ENCODE measurements at places on chromosomes 7 and 10.

- DNase-seq = no peak
These were observed 92.4 kb downstream of the WNT2 start for GRCh38 chr7:117230276-117231046.

- DNase-seq = no peak
These were observed 92.4 kb downstream of the ARID5B start for GRCh38 chr10:61993711-61994401.

DNA sequence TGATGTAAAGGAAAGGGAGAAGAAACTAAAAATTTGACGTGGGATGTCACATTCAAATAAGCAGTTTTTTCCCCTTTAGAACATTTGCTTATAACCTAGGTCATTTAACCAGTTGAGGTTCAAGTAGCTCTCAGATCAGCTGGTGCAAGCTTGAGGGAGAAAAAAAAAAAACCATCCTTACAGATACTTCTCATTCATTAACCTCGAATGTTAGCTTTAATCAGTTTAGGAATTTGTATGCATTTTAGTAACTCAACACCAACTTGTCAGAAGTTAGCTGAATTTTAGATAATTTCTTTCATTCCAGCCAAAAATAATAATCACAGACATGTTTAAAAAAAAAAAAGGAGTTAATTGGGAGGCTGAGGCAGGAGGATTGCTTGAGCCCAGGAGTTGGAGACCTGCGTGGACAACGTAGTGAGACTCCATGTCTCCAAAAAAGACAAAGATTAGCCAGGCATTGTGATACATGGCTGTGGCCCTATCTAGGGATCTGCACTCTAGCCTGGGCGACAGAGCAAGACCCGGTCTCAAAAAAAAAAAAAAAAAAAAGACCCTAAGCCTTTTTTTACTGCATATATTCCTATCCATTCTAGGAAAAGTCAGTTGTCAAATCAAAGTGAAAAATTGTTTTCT is 46.2 kb downstream of the BMPR1A start:
- no peak for DNase-seq

DNA sequence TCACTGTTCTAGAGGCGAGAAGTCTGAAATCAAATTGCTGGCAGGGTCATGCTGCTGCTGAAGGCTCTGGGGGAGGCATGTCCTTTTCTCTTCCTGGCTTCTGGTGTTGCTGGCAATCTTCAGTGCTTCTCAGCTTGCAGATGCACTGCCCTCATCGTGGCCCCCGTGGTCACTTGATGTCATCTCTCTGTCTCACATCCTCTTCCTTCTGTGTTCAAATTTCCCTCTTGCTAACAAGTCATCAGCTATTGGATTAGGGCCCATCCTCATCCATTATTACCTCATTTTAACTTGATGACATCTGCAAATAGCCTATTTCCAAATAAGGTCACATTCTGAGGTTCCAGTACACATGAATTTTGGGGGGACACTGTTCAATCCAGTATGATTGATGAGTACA is 36.6 kb upstream of the SRGN start:
- DNase-seq = no peak

- no peak for DNase-seq
These were observed 17.8 kb downstream of the CAV1 start for GRCh38 chr7:116542618-116543017.

- no peak for DNase-seq
These were observed 79.7 kb downstream of the VIPR2 start for GRCh38 chr7:159064816-159065510.

DNA sequence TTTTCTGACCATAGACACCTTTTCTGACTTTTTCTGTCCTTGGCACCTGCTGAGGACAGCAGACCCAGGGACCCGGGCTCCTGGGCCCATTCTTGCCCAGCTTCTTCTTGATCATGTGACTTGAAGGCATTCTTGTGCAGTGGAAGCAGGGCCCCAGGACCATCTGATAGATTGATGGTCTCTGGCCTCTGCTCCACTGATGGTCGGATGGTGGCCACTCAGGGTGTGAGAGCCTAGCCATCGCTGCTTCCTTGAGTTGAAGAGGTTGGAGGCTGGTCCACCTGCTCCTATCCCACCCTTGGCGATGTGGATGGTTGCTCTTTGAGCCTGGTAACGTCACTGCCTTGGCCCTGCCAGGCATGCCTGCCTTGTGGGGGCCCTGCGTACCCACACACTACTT is 37.8 kb upstream of the ZNF716 start:
- no peak for DNase-seq

DNA sequence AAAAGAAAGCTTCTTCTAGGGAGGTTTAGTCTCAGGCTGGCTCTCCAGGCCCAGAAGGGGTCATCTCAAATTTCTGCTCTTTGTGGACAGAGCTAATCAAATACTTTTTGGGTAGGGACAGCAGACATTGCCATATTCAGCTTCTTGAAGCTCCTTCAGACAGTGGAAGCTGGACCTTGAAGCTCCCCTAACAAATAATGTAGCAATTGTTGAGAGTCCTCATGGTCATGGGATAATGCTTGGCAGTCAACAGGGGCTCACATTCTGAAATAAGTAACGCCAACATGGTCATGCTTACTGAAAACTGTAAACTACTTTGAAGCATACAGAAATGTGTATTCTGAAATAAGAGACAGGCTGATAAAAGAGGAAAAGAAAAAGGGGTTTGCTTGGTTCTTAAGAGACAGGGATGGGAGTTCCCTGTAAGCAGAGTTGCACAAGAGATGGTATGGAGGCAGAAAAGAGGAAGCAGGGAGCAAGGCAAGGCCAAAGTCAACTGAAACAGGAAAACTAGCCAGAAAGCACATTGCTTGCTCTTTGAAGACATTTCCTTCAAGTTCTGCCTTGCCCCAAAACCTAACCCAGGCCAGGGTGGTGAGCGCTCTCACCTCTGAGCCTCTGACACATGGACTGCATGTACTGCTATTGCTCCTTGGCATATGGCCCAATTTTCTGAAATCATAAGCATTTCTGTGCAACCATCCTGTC is 53.1 kb upstream of the KMT2E start:
- DNase-seq = no peak

All from amniotic stem cell (primary cell).